ENCODE measurements at places on chromosomes 2 and 18. TPM values are rescaled to one million over a fixed set of nuclear protein-coding genes. Genes with fewer than 3 reads are reported as not detected.
A peak's percentile ranks its signal among the peaks of the same experiment; 100 is the strongest.

The HRH4 gene
- 0.36 TPM for total RNA-seq

The METAP1D gene
- total RNA-seq = 12.6 TPM

The UGT1A6 gene
- not detected for total RNA-seq

The UGT1A4 gene
- not detected for total RNA-seq

The KIF3C gene
- 56.6 TPM for total RNA-seq

The CDH19 gene
- 160 TPM for total RNA-seq

The NAPG gene
- 40.0 TPM for total RNA-seq

The SLC16A14 gene
- total RNA-seq = 7.4 TPM

The UNC50 gene
- 43.6 TPM for total RNA-seq

The THAP4 gene
- total RNA-seq = 37.7 TPM

The SLC38A11 gene
- total RNA-seq = 1.2 TPM

- DNase-seq = peak; percentile 12
Observed at GRCh38 chr2:1479346-1479745, 66.1 kb downstream of the TPO start.

DNA sequence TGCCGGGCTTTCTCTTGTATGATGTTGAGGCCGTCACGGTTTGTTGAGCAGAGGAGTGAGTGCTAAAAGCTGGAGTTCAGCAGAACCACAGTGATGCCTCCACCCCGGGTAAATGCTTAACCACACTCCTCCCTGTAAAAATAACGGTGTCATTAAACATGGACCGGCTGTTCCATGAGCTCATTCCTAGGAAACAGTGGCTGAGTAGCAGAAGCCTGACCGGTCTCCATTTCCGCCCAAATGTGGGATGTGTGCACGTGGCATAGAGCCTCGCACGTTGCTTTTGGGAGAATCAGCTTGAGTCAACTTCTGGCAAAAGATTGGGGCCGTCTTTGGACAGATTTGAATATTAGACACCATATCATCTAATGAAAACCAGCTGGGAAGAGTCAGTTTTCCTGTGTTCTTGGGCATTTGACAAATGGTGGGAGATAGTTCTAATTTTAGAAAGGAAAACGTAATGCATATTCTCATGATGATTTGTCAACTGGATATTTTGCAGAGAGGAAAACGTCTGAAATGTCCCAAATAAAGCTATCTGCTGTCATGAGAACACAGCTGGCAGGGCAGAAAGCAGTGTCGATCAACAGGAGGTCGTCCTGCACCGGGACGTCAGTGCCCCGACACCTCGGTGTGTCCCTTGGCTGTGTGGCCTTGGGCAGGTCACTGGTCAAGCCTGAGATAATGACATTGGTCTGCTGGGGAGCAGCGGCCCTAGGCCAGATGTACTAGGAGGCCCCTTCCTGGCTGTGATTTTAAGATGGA lies 42.4 kb downstream of the LRRFIP1 start:
- DNase-seq = peak; percentile 70

DNA sequence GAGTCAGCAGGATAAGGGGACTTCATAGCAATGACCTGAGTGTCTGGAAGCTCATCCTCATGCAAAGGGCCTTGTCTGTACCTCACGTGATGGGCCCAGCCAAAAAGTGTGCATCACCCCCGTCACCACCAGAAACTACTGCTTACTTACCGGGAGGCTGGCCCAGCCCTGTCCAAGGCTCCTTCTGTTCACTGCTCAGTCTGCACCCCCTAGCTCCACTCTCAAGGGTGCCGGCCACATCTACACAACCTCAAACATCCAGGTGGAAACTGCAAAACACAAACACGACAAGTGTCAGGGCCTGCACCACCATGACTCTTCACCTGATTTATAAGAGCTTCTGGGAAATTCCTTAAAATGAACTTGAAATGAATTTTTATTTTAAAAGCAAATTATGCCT lies 55.1 kb downstream of the ADD2 start:
- DNase-seq = no peak

- no peak for DNase-seq
Observed at GRCh38 chr2:172977270-172978062, 98.2 kb upstream of the MAP3K20 start.

DNA sequence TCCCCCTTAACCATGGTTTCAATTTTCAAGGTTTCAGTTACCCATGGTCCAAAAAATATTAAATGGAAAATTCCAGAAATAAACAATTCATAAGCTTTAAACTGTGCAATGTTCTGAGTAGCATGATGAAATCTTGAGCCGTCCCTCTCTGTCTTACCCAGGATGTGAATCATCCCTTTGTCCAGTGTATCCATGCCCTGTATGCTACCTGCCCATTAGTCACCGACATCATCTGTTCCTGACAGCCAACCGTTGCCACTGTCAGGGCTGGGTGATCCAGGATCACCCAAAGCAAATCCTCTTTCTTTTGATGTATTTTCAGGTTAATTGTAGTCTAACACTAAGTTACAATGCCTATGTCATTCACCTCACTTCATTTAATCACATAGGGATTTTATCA lies 15.7 kb upstream of the OLA1 start:
- no peak for DNase-seq

DNA sequence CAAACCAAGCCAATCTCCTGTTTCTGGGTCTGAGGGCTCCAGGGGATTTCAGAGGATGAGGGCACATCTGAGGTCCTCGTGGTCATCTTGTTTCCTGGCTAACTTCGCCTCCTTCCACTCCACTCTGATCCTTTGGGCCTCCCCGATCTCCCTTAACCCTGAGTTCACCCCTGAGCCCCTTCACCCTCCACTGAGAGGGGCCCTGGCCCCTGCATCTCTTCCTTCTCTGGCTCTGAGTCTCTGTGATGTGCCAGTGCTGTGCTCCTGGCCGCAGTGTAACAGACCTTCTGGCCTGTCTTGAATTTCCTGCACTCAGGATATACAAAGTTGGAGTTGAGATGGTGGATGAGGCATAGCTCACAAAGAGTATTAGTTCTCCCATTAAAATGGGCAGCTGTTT lies 84.7 kb upstream of the BOD1L2 start:
- no peak for DNase-seq

DNA sequence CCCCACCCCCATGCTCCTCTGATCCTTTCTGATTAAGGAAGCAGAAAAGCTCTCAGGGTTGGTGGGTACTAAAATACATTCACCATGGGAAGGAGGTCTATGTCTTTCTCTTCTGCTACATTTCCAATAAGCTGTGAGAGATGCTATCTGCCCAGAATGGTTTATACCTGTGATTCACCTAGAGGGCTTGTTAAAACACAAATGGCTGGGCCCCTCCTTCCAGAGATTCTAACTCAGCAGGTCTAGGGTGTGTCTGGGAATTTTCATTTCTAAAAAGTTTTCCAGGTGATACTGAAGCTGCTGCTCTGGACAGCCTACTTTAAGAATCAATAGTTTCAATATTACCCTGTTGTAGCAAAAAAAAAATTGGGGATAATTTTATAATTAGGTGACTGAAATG lies 772.2 kb upstream of the ZEB2 start:
- DNase-seq = no peak

DNA sequence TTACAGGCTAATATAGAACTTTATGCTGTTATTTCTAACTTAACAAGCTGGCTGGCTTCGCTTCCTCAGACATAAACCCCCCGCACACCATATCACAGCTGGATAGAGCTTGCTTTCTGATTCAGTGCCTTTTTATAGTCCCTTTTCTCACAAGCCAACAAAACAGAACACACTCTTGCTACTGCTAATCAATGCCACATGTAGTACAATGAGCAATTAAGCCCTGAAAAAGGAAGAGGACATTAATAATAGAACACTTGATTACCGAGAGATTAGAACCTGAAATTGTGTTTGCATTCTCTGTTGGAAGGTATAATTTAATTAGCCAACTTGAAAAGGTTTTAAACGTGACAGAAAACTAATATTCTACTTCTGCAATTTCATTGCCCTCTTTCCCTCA lies 267.7 kb upstream of the CYRIA start:
- DNase-seq = no peak

- DNase-seq = no peak
Observed at GRCh38 chr18:10508591-10508990, 17.2 kb upstream of the NAPG start.

- DNase-seq = peak; percentile 93
Observed at GRCh38 chr2:218286570-218287459, 5.5 kb downstream of the TMBIM1 start.

DNA sequence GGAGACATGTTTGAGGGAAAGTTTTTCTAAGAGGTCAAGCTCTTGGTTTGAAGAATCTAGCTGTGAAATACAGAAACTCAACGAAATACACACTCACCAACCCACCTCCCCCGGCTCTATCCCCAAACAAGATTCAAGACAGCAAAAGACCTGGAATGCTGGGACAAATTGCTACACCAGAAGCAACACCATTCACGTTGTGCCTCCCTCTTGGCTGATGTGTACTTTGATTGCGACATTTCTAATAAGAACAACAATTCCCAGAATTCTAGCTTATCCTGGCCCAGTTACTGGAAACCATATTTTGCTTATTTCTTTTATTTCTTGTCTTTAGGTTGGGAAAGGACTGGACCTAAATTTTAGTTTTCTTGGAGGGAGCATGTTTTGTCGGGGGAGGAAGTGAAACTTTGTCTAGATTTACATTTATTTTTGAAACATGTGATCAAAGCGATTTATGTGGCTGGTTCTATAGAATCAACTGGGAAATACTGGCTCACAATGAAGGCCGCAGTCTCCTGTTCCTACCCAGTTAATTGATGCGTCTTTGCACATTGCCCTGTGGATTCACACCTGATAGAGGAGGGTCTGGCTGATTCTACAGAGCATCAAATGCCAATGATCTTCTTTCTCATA lies 29.6 kb upstream of the LPIN1 start:
- no peak for DNase-seq

DNA sequence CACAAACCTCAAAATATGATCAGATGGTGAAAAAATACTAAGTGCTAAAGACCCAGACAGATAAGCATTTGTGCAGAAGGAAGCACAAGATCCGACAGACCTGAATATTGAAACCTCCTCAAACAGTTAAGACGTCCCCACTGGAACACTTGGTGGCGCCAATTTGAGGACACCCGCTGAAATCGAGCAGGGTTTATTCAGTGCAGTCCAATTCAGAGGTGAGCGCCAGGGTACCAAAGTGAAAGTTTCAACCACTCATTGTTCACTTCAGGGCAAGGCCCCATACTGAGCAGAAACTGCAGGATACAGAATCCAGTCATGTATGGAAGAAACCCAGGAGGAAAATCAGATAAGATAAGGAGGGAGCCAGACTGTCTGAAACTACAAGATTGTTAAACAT lies 417.6 kb downstream of the LRRTM4 start:
- no peak for DNase-seq

DNA sequence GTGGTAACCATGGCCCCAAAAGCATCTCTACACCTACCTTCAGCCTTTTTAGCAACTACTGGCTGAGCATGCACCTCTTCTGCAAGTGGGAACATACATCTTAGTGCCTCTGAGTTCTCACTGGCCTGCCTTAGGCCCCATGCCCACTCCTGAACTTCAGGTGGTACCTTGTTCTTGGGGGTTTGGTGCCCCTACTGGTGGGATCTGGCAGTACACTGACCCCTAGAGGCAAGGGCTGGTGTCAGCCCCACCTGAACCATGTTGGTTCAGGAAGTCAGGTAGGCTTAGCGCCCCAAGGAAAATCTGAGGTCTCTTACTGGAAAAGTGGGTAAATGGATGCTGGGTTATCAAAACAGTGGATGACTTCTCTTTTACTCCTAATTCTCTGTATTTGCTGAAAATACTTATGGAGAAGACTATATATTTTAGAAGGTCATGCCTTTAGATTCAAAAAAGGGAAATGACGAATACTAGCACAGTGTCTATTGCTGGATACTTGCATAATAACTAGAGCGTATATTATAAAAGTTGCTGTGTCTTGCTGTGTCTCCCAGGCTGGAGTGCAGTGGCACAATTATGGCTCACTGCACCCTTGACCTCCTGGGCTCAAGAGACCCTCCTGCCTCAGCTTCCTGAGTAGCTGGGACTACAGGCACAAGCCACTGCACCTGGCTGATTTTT lies 84.6 kb downstream of the RAB31 start:
- DNase-seq = no peak

GRCh38 chr18:63890950-63891304 lies 3.4 kb downstream of the SERPINB2 start:
- DNase-seq = no peak

DNA sequence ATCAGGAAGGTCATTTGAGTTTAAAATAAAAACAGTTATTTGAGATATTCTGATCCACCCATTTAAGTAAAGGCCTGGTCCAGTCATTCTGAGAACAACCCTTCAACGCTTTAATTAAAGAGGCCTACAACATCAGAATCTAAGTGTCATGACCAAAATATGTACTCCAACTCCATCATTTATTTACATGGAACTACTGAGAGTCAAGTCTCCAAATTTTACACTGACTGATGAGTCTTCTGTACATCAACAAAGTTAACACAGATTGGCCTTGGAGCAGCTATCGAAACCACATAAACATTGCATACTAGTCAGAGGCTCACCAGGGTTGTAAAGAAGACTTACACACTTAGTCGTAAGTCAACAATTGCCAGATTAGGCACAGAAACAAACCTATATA lies 37.1 kb downstream of the PIEZO2 start:
- DNase-seq = no peak

DNA sequence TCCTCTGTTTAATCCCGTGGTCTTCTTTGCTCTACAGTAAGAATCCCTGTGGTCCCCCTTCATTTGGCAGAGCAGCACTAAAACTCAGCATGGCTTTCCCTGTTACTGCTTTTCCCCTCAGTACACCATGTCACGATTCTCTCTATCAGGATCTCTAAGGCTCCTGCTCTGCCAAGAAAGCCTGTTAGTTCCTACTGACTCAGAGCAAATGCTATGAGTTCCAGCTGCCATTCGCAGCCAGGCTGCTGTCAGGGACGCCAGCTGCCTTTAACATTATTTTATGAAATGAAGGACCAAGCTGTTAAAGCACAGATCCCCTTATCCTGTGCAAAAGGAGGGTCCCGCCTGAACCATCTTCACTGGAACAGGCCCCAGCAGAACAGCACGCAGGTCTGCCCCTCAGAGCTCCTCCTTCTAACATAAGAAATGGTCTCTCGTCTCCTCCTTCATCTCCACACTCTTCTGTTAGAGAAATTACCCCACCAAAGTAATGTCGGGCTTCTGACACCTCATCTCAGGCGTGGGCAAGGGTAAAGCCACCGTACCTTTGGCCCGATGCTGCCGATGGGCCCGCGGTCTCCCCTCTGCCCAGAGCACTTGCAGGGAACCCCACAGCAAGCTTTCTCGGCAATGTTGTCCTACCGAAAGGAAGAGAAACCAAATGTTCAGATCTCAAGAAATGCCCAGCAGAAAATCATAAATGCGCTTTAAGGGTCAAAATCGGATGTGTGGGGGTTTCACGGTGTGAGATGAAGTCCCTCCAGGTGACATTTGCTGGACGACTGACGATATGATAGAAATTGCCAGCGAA lies 52.6 kb downstream of the COL6A3 start:
- DNase-seq = no peak
